ENCODE measurements at places on chromosomes 7 and 10. TPM values are rescaled to one million over a fixed set of nuclear protein-coding genes. Genes with fewer than 3 reads are reported as not detected.

DNA sequence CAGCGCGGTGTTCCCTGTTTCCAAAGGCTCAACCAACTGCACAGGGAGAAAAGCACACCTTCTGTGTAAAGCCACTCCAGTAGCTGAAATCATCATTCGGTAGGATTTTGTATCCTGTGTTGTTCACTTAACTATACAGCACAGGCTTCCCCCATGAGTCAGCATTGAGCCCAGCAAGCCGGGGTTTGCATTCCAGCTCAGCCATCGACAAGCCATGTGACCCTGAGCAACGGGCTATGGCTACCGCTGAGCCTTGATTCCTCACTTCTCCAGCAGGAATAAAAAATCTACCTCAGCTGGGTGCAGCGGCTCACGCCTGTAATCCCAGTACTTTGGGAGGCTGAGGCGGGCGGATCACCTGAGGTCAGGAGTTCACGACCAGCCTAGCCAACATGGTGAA is 44.1 kb upstream of the ATP6V0A4 start:
- DNase-seq = no peak

Gene PRR15
- not detected for total RNA-seq

Gene ZFAND2A
- 29.8 TPM for total RNA-seq

GRCh38 chr7:103292122-103292521 is 5.1 kb upstream of the PMPCB start:
- no peak for DNase-seq

- DNase-seq = no peak
Observed at GRCh38 chr10:58326967-58327381, 7.8 kb upstream of the UBE2D1 start.
